NCI-H524 treated with DMSO at 0.1 percent for 48 hours (cell line): ENCODE measurements at places on chromosomes 11 and 22.
A peak's percentile ranks its signal among the peaks of the same experiment; 100 is the strongest.

- no peak for DNase-seq
These were observed 706 bp downstream of the SF1 start for GRCh38 chr11:64777449-64778222.

DNA sequence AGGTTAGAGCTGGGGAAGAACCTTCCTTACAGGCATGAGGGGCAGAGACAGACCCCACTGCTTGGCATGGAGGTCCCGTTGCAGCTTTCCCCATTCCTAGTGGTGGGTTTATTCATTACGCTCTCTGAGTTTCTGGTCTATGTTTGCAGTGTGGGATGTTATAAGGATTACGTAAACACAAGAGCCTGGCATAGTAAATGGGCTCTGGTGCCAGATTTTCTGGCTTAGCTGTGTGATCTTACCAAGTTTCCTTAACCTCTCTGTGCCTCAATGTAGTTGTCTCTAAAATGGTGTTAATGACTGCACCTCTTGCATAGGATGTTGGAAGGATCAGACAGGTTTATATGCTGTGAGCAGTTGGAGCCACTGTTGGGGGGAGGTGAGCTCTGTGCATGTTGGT, 15.1 kb downstream of the DTX4 start:
- no peak for DNase-seq

- DNase-seq: no peak
These were observed 18.6 kb upstream of the PARVB start for GRCh38 chr22:44005524-44005923.

- DNase-seq: no peak
These were observed 17.6 kb upstream of the LMO1 start for GRCh38 chr11:8281266-8281665.

GRCh38 chr22:38732251-38732815, 23.5 kb downstream of the SUN2 start:
- DNase-seq: no peak

GRCh38 chr11:126452241-126453101, 97.0 kb downstream of the ST3GAL4 start:
- peak; percentile 2 for DNase-seq

GRCh38 chr11:44765676-44766075, 38.9 kb downstream of the TSPAN18 start:
- DNase-seq: no peak

GRCh38 chr11:111469200-111469599, 43.0 kb downstream of the BTG4 start:
- no peak for DNase-seq

DNA sequence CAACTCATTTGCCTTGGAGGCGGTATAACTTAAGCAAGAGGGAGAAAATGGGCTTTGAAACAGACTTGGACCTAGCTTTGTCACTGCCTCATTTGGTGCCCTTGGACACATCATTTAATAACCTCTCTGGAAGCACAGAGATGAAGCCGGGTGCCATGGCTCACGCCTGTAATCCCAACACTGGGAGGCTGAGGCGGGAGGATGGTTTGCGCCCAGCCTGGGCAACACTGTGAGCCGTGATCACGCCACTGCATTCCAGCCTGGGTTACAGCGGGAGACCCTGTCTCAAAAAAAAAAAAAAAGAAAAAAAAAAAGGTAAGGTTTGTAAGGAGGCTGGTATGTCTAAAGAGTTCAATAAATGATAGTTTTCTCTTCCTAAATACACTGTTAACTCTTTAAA, 806 bp downstream of the COA4 start:
- no peak for DNase-seq
